ENCODE measurements at places on chromosomes 4 and X.

- no peaks in the 10 kb centered on the region for H3K4me1 ChIP-seq
- H3K4me3 ChIP-seq = no peak overlapping the region
- H3K27ac ChIP-seq = no peak overlapping the region
- no peaks in the 10 kb centered on the region for H3K27me3 ChIP-seq
Observed at GRCh38 chrX:149518236-149518635, 13.1 kb upstream of the IDS start.

DNA sequence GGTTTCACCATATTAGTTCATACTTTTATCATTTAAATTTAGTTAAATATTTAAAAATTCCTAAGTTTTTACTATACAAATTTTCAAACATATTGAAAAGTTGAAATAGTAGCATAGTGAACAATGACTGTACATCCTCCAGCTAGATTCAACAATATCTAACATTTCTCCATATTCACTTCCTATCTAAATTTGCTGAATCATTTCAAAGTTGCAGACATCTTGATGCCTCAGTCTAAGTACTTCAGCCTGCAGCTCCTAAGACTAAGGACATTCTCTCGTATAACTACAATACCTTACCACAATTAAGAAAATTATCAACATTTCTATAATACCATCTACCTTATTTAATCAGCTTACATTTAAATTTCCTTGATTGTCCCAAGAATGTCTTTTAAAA, 132.7 kb downstream of the TMEM164 start:
- no peaks in the 10 kb centered on the region for H3K36me3 ChIP-seq
- no peaks in the 10 kb centered on the region for H3K27me3 ChIP-seq
- no peak overlapping the region for H3K27ac ChIP-seq

DNA sequence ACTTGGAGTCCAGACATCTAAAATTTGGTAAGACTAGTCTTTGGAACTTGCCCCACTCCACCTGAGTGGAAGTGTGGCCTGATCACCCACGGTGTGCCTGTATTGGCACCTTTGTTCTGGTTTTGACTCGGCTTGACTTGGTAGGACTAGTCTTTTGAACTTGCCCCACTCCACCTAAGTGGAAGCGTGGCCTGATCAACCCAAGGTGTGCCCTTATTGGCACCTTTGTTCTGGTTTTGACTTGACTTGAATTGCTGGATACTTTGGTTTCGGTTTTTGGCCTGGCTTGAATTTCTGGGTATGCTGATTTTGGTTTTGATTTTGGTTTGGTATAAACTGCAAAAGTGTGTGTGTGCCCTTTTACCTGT, 44.7 kb upstream of the UGT2B7 start:
- no peak for DNase-seq
- no peak overlapping the region for H3K4me3 ChIP-seq
- no peak overlapping the region for H3K27ac ChIP-seq
- H3K36me3 ChIP-seq = no peaks in the 10 kb centered on the region

DNA sequence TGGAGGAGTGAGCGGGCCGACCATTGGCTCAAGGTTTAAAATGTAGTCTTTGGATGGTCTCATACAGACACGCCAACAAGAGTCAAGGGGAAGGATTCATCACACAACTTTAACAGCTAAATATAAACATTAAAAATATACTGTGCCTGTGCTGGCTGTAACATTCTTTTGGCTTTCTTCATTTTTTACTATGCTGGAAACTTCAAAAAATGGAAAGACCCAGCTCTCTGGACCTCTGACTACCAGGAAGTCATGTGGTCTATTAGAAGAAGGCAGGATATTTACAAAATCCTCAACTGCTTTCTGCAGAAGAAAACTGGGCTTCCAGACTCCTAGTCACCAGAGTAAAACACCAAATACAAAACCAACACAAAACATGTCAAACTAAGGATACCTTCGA, 49.8 kb upstream of the KLF3 start:
- H3K4me1 ChIP-seq = no peaks in the 10 kb centered on the region
- no peaks in the 10 kb centered on the region for H3K36me3 ChIP-seq
- DNase-seq = no peak

- H3K4me1 ChIP-seq = peaks cover 12% of the 10 kb centered on the region
- H3K36me3 ChIP-seq = no peaks in the 10 kb centered on the region
- no peak overlapping the region for H3K4me3 ChIP-seq
- no peak overlapping the region for H3K27ac ChIP-seq
- no peak for DNase-seq
Observed at GRCh38 chr4:90124276-90124675, 2.9 kb upstream of the CCSER1 start.

DNA sequence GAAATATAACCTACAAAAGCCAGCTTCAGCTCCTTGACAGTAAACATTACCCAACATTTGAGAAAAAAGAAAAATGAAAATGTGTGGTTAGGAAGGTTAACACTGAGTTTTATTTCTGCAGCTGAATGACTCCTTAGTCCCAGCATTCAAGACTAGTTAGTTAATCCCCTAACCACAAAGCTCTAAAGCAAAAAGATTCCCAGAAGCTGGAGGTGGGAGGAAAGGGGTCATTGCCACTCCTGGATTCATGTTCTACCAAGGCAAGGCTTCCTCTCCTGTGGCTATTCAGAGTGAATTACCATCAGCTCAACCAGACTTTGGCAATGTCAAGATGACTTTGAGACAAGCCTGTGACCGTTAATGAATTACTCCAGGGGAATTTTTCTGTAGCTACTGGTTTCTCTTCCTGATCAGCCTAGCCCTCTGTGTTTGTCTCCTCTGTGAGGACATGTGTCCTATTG, 63.6 kb downstream of the HADH start:
- no peaks in the 10 kb centered on the region for H3K36me3 ChIP-seq
- no peak overlapping the region for H3K4me3 ChIP-seq
- H3K27ac ChIP-seq = no peak overlapping the region

DNA sequence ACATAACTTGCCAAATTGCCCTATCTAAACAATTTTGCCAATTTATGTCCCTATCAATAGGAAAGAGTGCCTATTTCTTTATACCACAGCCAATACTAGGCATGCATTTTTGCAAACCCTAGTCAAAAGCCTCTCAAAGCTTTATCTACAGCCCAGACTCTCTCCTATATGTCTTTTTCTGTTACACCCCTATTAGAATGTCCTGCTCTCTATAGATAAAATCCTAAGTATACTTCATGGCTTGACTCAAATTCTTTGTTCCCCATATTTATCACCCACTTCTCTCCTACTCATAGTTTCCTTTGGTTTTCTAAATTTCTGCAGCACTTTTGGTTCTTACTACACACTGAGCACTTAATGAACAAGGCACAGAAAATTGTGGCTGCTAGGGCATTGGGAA, 38.0 kb downstream of the NUP62CL start:
- H3K4me3 ChIP-seq = no peak overlapping the region
- no peak for DNase-seq
- H3K4me1 ChIP-seq = no peaks in the 10 kb centered on the region
- no peak overlapping the region for H3K27ac ChIP-seq
- no peaks in the 10 kb centered on the region for H3K27me3 ChIP-seq
- no peaks in the 10 kb centered on the region for H3K36me3 ChIP-seq

DNA sequence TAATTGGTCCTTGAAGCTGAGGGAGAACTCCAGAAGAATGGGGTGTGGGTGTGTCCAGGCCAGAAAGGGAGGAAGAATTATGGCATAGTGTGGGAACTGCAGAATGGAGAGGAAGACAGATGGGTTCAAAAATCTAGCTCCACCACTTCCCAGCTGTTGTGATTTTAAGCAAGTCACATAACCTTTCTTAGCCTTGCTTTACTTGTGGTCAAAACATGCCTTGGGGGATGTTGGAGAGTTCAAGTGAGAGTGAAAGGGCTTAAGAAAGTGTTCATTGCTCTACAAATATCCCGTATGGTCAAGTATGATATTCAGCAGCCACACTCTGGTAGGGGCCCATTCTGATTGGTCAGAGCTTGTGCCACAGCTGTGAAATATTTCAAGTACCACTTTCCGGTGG, 15.0 kb upstream of the STARD8 start:
- no peak overlapping the region for H3K4me3 ChIP-seq
- no peaks in the 10 kb centered on the region for H3K36me3 ChIP-seq
- H3K27me3 ChIP-seq = no peaks in the 10 kb centered on the region
- DNase-seq = no peak

DNA sequence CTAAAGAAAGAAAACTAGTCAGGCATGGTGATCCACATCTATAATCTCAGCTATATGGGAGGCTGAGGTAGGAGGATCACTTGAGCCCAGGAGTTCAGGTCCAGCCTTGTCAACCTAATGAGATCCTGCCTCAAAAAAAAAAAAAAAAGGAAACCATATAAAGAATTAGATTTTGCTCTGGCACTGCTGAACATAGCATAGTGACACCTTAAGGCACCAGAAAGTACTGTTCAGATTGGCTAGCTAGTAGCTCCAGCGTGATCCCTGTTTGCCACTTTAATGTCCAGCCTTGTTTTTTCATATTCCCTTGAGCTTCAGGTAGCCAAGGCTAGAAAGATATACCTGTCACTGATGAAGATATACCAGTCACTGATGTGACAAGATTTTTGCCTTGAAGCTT, 34.1 kb downstream of the EXOC1 start:
- no peak for DNase-seq
- H3K4me1 ChIP-seq = no peaks in the 10 kb centered on the region
- H3K4me3 ChIP-seq = no peak overlapping the region
- H3K27ac ChIP-seq = no peak overlapping the region
- no peaks in the 10 kb centered on the region for H3K27me3 ChIP-seq
- peaks cover 56% of the 10 kb centered on the region for H3K36me3 ChIP-seq

DNA sequence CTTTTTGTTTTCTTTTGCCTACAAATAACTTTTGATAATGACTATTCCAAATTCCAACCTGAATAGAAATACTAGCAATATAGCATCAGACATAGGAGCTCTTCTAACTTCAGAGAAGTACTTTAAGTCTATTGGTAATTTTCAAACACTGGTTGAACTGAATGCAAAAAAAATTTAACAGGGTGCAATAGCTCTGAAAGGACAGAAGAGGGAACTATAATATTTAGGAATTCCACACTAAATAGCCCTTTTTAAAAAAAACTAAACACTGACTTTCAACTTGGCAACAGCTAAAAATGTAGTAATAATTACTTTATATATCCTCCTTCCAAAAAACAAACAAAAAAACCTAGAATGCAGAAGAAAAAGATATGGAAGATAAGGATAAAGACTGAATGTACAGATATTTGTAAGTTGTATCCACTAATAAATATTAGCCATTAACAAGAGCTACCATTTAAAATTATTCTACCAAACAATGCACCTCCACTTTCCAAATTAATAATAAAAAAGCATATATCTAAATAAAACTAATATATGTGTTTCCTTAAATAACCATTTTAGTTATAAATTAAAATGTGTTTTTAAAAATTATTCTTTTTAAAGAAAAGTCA, 81.4 kb downstream of the FBXW7 start:
- no peak for DNase-seq
- H3K27me3 ChIP-seq = no peaks in the 10 kb centered on the region
- no peak overlapping the region for H3K27ac ChIP-seq
- peaks cover 11% of the 10 kb centered on the region for H3K4me1 ChIP-seq
- no peak overlapping the region for H3K4me3 ChIP-seq

DNA sequence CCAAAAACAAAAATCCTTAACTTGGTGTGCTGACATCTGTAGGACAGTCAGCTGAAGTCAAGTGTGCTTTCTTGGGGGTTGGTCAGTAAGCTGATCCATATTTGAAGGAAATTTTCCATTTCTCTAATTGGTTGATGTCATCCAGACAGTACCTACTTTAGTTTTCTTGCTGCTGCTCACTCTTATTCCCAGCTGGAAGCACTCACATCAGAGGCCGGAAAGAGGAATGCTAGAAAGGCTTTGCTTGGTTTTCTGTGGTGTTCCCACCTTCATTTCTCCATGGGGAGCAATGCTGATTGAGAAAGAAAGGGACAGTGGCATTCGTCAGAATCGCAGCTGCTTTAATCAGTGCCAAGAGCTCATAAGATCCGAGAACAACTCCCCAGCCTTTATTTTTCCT, 227.0 kb downstream of the C4orf33 start:
- no peak for DNase-seq
- H3K27me3 ChIP-seq = no peaks in the 10 kb centered on the region
- H3K27ac ChIP-seq = no peak overlapping the region
- no peak overlapping the region for H3K4me3 ChIP-seq
- H3K36me3 ChIP-seq = no peaks in the 10 kb centered on the region

GRCh38 chr4:139523076-139523475, 32.9 kb downstream of the SETD7 start:
- no peaks in the 10 kb centered on the region for H3K4me1 ChIP-seq
- H3K27ac ChIP-seq = no peak overlapping the region
- DNase-seq = no peak
- H3K36me3 ChIP-seq = peaks cover 70% of the 10 kb centered on the region

- no peaks in the 10 kb centered on the region for H3K36me3 ChIP-seq
- H3K4me3 ChIP-seq = no peak overlapping the region
- no peak for DNase-seq
- H3K27me3 ChIP-seq = no peaks in the 10 kb centered on the region
Observed at GRCh38 chr4:109589605-109590004, 29.6 kb downstream of the MCUB start.

DNA sequence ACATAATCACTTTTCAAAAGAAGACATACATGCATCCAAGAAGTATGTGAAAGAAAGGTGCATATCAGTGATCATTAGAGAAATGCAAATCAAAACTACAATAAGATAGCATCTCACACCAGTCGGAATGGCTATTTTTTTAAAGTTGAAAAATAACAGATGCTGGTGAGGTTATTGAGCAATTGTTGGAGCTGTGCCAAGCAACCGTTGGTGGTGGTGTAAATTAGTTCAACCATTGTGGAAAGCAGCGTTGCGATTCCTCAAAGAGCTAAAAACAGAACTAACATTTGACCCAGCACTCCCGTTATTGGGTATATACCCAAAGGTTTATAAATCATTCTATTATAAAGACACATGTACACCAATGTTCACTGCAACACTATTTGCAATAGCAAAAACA, 14.2 kb downstream of the COX7B2 start:
- H3K4me1 ChIP-seq = no peaks in the 10 kb centered on the region
- H3K27me3 ChIP-seq = peaks cover 6% of the 10 kb centered on the region
- H3K27ac ChIP-seq = no peak overlapping the region
- H3K36me3 ChIP-seq = no peaks in the 10 kb centered on the region

DNA sequence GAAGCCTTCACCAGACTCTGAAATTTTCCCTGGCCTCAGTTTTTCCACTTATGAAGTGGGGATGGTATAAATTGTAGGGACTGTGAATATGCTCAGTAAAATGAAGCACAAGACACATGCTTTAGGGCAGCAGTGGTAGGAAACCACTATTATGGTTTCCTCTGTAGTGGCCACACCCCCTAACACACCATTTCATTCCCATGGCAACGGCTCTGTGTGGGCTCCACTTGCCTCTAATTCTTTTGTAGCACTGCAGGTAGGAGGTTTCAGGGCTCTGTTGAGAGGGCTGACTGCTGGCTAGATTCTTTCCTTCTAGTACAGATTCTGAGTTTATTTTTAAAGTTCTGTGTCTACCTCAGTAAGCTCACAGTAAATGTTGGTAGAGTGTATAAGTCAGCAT, 3.5 kb upstream of the VMA21 start:
- no peaks in the 10 kb centered on the region for H3K36me3 ChIP-seq
- no peak overlapping the region for H3K4me3 ChIP-seq
- H3K4me1 ChIP-seq = no peaks in the 10 kb centered on the region
- no peak overlapping the region for H3K27ac ChIP-seq
- H3K27me3 ChIP-seq = no peaks in the 10 kb centered on the region

Data from RWPE2 (cell line).